WERI-Rb-1 (cell line): ENCODE measurements at places on chromosomes 12 and 14.

DNA sequence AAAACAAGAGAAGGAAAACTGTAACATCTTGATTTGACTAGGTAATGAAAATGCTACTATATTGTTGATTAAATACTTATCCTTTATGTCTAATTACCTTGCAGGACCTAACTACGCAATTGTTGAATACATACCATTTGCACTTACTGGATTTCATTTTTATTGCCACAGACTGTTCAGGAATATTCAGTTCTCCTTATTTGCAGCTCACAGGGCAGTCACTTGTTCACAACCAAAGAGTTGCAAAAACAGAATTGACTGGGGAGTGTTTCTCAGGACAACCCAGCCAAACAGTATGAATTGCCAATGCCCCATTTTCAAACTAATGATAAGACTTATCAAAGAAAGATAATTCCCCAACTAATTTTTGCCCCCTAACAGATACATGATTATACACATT, 49.4 kb downstream of the CIT start:
- no peak for DNase-seq

DNA sequence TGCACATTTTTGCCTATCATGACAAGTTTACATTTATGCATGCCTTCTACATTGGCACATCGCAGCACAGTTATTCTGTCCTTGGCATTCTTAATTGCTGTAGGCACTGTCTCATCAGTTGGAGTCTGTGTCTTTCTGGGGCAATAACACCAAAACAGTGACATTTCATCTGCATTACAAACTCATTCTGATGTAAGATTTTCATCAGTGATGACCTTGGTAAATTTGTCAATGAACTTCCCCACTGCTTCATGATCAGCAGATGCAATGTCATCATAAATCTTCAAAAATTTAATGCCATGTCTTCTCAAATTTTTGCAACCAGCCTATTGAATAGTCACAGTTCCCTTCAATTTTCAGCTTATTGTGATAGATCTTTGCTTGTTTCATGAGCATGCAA, 85.5 kb downstream of the CAPZA3 start:
- no peak for DNase-seq

DNA sequence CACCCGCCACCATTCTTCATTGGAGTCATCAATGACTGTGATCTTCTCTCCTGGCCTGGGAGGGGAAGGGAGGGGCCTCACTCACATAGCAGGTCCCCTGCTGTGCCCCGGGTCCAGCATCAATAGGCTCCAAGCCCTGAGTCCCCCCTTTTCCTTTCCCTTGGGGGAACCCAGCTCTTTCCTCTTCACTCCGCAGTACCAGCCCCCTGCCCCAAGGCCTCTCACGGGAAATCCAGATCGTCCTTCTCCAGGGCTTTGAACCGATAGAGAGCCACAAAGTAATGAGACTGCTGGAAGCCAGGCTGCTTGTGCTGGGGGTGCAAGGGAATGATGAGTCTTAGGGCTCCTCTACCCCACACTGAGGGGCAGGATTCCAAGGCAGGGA, 6.7 kb downstream of the STAC3 start:
- DNase-seq, result no peak

- DNase-seq, result peak; percentile 11
These were observed 644 bp upstream of the OS9 start for GRCh38 chr12:57693317-57693658.

DNA sequence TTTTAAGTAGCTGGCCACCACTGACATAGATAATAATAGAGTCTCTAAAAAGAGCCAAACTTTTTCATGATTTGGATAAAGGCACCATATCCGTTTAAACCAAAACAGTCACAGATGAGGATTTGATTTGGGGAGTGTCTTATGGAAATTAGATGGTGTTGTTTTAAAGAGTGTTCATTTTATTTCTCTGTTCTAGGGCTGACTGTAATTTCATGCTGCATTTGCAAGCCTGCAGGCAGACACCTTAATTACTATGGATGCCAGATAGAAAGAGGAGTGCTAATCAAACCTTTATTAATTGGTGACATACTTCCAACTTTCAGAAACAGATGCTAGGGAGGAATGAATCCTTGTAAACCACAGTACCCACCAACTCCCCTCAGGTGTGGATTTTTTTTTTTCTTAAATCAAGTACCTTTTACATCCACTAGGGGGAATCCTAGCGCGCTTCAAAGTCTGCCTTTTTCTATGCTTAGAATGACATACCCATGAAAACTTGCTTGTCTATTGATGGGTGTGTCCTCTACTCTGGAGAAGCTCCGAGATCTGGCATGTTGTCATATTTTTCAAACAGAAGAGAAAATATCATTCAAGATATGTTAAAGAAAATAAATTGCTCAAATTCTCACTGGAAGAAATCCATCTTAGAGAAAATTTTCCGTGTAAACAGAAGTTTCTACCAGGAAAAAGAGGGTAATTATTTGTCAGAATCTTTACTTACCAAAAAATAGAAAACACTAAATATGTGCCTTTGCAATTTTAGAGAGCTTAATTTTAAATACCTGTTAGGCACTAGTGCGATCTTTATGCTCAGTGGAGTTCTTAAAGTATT, 14.2 kb upstream of the PLXNC1 start:
- no peak for DNase-seq

GRCh38 chr14:94689218-94689984, 77.2 kb downstream of the SERPINA3 start:
- DNase-seq, result peak; percentile 74

GRCh38 chr14:104147346-104148125, 9.1 kb downstream of the KIF26A start:
- DNase-seq, result peak; percentile 6

DNA sequence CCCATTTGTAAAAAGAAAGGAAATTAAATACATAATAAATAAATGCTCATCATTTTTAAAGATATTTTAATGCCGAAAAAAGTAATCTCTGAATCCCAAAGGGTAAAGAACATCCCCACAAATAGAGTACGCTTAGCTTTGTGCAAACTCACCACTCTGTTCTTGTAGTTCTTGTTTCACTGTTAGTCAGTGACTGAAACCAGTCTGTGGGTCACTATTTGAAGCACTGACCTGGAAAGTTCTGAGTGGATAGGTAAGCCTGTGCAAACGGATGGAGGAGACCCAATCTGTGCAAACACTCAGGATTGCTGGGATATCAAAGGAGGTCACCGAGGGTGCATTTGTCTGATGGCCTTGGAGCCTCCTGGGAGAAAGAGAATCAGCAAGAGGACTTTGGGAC, 68.1 kb upstream of the TSPAN11 start:
- no peak for DNase-seq

GRCh38 chr12:27236498-27236897, 7.6 kb upstream of the STK38L start:
- no peak for DNase-seq

DNA sequence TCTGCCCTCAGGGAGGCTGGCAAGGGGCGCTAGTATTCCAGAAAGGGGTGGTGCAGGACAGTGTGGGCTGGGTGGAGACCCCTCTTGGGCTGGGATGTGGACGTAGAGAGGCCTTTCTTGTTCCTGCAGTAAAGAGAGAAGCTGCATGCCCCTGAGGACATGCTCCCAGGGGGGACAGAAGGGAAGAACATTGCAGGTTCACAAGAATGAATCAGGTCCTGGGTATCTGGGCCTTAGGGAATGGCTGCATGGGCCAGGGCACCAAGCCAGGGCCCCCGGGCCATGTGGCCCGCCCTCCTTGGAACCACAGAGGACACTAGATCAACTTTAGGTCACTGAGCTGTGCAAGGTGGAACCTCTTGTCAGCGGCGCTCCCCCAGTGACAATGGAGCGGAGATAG, 51.8 kb downstream of the ZNF664 start:
- DNase-seq, result no peak

DNA sequence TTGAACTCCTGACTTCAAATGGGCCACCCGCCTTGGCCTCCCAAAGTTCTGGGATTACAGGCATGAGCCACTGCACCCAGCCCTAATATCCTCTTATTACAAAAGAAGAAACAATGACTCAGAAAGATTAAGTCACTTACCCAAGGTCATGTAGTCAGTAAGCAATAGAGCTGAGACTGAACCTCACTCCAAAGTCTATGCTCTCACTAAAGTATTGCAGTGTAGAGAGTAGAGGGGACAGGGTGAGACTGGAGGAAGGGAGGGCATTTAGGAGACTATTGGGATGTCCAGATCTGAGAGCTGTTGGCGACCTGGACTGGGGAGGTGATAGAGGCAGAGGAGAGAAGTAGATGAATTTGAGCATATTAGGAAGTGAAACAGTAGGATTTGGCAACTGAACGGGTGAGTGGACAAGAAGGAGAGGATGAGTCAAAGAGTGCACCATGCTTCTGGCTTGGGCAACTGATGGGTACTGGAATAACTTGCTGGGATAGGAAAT, 11.8 kb downstream of the P2RX7 start:
- DNase-seq, result no peak

- no peak for DNase-seq
These were observed 79.8 kb upstream of the DIO2 start for GRCh38 chr14:80291101-80291500.

- DNase-seq, result no peak
These were observed 25.3 kb upstream of the FAM181A start for GRCh38 chr14:93901813-93902212.

- no peak for DNase-seq
These were observed 458.9 kb downstream of the NOVA1 start for GRCh38 chr14:26138764-26139445.

DNA sequence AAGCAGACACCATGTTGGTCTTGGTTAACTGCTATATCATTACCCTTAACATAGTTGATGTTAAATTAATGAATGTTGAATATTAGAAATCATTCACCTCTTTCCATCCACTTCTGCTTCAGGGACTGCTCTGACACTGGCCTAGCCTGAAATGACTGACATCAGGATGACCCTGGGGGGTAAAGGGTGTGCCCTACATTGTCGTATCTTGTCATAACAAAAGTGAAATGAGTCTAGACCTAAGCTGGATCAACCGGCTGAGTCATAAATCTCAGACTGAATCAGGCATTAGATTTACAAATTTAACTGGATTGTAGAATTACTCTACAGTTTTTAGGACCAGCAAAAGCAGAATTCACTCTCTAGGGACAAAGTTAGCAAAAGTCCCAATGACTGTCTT, 35.3 kb downstream of the KICS2 start:
- DNase-seq, result no peak

DNA sequence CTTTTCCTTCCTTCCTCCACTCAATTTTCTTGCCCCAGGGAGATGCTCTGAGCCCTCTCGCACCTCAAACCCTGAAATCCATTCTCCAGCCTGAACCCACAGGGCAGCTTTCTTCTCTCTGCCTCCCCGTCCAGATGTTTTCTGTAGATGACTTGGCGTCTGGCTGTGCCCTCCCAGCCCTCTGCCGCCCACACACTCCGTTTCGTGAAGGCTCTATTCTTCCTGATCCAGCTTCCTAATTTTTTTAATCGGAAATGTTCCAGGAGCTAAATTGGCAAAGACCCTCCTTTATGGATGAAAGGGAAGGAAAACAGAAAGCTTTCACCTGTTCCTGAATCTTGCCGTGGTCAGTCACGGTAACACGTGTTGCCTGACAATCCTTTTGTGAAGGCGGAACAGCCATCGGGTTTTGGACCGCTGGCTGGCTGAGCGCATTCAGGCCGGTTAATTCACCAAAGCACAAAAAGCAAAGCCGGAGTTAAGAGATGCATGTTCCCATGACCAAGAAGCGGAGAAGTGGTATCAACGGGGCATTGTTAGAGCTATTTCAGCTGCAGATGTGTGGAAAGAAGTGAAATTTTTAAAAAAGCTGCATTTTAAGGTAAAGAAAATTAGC, 70.2 kb upstream of the FBRSL1 start:
- DNase-seq, result no peak

DNA sequence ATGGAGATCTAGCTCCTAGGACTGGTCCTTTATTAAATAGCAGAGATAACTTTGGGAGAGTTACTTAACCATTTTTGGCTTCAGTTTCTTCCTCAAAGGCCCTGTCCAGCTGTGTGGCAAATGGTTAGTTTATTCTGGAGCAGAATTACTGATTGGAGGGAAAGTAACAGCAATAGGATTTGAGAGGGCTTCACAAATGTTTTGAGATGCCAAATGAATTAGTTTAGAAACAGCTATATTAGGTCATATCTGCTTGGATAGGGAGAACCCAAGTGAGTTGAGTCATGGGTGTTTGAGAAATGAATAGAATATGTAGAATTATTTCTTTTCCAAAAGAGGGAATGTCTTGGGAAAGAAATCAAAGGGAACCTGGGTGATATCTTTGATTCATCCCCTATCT, 17.5 kb downstream of the RASSF3 start:
- no peak for DNase-seq

GRCh38 chr14:67512463-67513310, 20.4 kb upstream of the PLEKHH1 start:
- no peak for DNase-seq

DNA sequence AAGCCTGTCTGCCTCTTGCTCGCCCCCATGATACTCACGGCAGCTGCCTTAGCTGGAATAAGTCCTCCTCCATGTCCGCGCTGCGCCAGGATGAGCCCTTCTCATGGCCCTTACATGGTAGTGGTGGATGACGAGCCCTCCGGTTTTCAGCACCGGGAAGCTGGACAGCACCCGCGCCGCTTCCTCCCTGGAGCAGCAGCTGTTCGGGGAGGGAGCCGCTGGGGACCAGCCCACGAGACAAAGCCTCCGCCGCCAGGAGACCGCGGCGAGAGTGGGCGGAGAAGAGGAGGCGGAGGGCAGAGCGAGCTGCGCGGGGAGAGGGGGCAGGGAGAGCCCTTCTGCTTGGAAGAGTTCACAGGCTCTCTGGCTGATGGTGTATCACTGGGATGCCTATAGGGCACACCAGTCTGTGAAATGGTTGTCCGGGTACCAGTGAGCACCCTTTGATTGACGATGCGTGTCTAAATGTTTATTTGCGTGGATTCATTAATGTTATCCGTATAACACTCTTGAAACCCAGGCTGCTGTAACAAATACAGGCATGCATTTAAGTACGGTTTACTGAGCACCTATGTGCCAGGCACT, at the start of gene SVOP:
Gene SVOP (minus strand): TSS at position 273 of the 585 bp plus-strand sequence. CDS start 200 bp downstream, at position 73.
- peak; percentile 93 for DNase-seq

DNA sequence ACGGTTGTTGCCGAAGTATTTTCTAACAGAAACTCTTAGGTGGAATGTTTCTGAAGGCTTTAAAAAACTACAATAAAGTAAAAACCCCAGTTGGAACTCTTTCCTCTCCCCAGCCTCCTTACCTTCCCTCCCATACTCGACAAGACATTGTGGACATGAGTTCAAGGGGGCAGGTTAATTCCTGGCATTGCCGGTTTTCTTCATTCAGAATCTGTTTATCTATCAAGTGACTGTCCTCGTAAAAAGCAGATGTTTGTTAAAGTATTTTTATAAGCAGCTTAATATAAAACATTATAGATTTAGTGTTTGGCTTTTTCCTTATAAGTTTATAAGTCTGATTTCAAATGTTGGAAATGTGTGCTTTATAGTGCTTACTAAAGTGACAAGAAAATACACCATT, 30.7 kb downstream of the PARP11 start:
- DNase-seq, result no peak

- no peak for DNase-seq
These were observed 107.0 kb upstream of the PTHLH start for GRCh38 chr12:28079539-28079938.

DNA sequence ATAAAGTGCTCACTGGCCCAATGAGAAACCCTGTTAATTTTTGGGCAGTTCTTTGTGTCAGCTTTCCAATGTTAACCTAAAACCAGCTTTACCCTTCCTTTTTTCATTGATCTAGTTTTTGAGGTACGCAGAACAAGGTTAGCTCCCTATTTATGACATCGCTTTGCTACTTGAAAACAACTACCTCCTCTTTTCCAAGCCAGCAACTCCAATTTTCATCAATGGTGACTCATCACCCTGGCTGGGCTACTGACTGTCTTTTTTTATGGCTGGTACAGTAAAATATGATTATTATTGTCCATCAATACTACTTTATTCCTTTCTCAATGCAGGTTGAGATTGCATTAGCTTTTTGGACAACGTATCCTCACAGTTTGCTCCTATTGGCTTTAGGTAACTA, 22.5 kb upstream of the AKAP6 start:
- DNase-seq, result no peak

GRCh38 chr12:100706033-100706432, 88.5 kb upstream of the ANO4 start:
- no peak for DNase-seq
